ENCODE measurements at places on chromosomes 13 and 19.

DNA sequence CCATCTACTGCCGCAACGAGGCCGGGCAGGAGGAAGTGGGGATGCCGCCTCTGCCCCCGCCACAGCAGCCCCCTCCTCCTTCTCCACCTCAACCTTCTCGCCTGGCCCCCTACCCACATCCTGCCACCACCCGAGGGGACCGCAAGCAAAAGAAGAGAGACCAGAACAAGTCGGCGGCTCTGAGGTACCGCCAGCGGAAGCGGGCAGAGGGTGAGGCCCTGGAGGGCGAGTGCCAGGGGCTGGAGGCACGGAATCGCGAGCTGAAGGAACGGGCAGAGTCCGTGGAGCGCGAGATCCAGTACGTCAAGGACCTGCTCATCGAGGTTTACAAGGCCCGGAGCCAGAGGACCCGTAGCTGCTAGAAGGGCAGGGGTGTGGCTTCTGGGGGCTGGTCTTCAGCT lies 3.4 kb upstream of the NUP62 start:
- DNase-seq, result no peak

DNA sequence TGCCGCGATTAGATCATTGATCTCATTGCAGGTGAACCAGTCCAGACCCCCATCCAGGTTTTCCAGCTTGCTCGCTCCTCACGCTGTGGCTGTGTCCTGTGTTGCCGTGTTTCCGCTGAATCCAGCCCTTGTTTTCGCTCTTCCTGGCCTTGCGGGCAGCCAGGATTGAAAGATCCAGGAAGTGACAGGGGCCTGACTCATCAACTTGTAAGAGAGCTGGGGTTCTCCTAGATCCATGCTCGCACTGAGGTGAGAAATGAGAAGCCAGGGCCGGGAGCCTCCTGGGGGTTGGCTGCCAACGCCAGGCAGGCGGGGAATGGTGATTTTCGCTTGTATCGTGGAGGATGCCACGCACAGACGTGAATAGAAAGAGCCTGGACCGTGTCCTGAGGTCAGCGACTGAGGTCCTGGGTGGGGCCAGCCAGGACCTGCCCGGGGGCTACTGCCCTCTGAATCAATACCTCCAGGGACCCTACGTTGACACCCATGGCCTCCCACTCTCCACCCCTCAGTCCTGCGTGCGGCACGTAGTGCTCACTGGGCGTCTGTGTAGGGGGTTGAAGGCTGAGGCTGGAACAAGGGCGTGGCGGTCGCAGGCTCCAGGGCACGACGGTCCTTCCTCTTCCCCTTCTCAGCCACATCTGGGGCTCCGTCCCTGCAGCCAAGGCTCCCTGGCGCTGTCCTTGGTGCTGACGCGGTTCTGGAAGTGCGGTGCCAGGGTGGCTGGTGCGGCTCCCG lies 7.3 kb upstream of the PTPRH start:
- peak; percentile 81 for DNase-seq

- DNase-seq, result peak; percentile 67
Observed at GRCh38 chr19:54390942-54391577, 24.2 kb upstream of the TTYH1 start.

- DNase-seq, result no peak
Observed at GRCh38 chr19:964761-965694, 19.1 kb upstream of the WDR18 start.

DNA sequence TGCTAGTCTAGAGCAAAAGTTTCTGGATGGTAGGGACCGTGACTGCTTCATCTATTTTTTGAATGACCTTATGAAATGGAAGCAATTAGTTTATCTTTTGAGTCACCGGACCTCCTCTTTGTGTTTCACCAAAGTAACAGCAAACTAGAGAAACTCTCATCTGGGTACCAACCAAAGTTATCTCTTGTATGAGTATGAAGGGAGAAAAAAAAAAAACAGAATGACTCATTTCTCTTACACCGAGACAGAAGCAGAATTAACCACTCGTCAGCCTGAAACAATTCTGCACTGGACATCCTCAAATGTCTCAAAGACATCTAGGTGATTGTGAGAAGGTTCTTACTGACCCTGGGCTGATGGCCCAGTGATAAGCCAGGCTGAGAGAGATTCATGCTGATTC lies 18.3 kb downstream of the ZNF100 start:
- no peak for DNase-seq

GRCh38 chr13:108957369-108958012 lies 328.1 kb downstream of the MYO16 start:
- no peak for DNase-seq

DNA sequence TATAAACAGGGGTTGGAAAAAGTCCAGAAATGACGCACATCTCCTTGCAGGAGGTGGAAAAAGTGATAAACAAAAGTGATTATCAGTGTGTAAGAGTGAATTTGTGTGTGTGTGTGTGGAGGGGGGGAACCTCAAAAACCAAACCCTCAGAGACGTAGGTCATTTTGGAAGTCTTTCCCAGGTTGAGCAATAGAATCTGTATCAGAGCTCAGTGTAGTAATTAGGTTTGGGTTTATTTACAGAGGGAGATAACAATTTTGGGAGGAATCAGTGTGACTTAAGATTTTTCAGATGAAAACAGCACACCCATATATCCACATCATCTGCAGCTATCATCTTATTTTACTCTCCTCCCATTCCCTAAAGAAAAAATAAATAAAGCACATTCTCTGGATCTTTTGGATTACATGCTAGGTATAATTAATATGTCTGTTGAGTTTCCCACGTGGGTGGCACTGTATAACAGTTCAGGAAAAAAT lies 406.4 kb downstream of the FGF9 start:
- no peak for DNase-seq

GRCh38 chr19:18282021-18282787 lies 782 bp upstream of the JUND start:
- DNase-seq, result peak; percentile 79

GRCh38 chr13:43831088-43831487 lies 44.3 kb upstream of the ENOX1 start:
- no peak for DNase-seq

- DNase-seq, result no peak
Observed at GRCh38 chr13:100630555-100630954, 42.0 kb upstream of the GGACT start.

GRCh38 chr13:98961503-98962105 lies 16.3 kb downstream of the DOCK9 start:
- DNase-seq, result no peak

- DNase-seq, result no peak
Observed at GRCh38 chr13:54034047-54034446, 1005.4 kb downstream of the OLFM4 start.

- DNase-seq, result no peak
Observed at GRCh38 chr19:6849876-6850275, 37.5 kb upstream of the ADGRE1 start.

GRCh38 chr19:7850945-7851622 lies 21.1 kb downstream of the EVI5L start:
- no peak for DNase-seq

DNA sequence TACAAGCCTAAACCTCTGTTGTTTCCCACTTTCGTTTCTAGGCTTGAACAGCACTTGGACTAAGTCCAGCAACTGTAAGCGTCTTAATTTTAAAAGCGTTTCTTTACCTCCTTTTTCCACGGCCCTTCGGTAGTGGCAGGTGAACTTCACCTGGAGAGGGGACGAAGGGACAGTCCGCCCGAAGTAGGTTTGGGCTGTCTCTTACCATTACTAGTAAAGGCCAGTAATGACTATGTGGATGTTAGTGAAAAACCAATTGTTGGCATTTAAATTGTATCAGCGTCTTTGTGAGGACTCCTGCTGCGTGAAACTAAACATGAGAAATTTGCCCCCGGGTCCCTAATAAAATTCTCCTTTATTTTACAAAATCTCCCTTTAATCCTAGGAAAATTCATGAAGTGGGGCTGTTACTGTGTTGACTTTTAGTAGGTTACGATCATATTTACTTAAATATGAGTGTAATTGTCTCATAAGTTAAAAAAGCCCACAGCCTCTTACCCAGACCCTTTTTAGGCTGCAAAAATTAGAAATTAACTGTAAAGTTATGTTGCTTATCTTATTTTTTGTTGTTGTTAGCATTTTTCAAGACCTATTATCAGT lies 983 bp downstream of the ITM2B start:
- no peak for DNase-seq

DNA sequence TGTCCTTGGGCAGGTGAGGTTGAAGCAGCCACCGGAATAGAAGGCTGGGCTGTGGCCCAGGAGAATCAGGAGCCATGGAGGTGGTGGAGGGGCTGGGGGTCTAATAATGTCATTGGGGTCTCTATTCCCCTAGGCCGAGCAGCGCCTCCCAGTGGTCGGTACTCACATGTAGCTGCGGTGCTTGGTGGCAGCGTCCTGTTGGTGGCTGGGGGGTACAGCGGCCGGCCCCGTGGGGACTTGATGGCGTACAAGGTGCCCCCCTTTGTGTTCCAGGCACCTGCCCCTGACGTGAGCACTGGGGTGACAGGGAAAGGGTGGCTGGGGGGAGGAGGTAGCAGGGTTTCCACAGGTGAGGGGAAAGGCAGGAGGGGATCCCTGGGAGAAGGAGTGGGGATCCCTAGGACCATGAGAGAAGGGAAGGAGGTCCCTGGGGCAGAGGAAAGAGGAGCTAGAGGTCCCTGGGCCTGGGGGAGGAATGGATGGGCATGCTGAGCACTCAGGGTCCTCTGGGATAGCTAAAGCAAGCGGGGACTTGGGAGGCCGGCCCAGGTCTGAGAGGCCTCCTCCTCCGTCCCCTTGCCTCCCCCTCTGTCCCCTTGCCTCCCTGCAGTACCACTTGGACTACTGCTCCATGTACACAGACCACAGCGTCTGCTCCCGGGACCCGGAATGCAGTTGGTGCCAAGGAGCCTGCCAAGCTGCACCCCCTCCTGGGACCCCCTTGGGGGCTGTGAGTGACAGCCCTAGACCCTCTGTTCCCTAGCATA lies 18.1 kb downstream of the MEGF8 start:
- no peak for DNase-seq

DNA sequence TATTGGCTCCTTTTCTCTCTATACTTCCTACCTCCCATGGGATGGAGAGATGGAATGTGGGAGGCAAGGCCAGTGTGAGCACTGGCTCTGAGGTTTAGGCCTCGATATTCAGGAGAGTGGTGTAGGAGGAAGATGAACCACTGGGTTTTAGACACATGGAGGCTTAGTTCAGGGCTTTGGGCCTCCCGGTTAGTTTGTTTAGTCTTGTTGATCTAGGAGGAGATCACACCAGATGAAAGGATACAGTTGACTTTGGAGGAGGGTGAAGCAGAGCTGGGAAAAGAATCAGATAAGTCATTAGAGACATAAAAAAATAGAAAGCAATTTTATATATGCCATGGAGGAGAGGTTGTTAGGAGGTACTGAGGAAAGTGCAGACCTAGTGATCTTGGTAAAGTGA lies 30.9 kb downstream of the RNASEH2B start:
- DNase-seq, result no peak

DNA sequence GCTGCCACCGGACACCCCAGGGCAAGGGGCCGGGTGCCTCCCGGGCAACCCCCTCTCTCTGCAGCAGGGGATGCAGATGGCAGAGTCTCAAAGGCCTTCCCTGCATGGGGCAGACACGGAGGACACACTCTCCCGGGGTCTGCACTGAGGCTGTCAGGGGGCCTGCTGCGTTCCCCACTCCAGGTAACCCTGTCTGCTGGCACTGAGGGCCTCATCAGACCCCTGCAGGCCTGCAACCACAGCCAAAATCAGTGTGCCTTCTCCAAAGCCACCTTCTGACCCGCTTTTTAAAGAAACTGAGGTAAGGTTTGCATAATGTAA lies 93.9 kb downstream of the GNG7 start:
- DNase-seq, result no peak

GRCh38 chr19:16969135-16969534 lies 57.5 kb downstream of the CPAMD8 start:
- DNase-seq, result no peak

- no peak for DNase-seq
Observed at GRCh38 chr19:29658221-29658991, 6.9 kb upstream of the PLEKHF1 start.
